ENCODE measurements at places on chromosomes 12 and 14.

DNA sequence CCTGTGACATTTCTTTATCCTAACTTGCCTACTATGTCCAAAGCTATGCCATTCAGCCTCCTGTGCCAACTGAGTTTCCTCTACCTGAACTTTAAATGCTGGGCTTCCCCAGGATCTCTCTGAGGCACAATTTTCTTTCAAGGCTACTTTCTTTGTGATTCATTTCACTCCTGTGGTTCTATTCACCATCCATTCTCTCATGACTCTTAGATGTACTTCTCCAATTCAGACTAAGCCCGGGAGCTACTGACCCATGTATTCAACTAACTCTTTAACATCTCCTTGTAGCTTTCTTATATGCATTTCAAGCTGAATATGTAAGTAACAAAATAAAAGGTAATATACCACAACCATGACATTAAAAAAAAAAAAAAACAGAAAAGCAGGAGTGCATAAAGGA lies 738.9 kb upstream of the USP15 start:
- no peak for DNase-seq

GRCh38 chr12:50971946-50972345 lies 19.6 kb downstream of the HIGD1C start:
- DNase-seq: no peak

DNA sequence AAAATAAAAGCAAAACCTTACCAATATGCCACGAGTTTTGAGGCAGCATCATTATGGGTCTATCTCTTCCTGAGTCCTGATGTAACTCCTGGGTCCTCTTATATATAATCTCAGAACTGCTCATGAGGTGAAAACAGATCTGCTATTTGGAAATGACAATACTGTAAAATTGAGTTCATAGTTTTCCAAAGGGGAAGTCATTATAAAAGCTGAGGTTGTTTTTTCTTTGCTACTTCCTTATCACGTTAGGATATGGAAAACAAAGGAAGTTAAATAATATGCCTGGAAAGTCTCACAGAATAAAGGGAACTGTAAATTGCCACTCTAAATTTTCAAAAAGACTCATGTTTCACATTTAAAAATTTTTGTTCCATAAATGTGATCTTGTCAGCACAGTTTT lies at the start of gene CD163L1:
CD163L1 (minus strand) TSS at position 78 of the 400 bp plus-strand sequence; CDS start at position 52, 26 bp downstream.
- peak; percentile 1 for DNase-seq

- DNase-seq: peak; percentile 79
Observed at GRCh38 chr14:51182131-51182565, 57.9 kb upstream of the TMX1 start.

GRCh38 chr12:91382081-91382543 lies 199.5 kb upstream of the DCN start:
- DNase-seq: peak; percentile 96

GRCh38 chr14:87935886-87936285 lies 57.1 kb downstream of the GALC start:
- no peak for DNase-seq

DNA sequence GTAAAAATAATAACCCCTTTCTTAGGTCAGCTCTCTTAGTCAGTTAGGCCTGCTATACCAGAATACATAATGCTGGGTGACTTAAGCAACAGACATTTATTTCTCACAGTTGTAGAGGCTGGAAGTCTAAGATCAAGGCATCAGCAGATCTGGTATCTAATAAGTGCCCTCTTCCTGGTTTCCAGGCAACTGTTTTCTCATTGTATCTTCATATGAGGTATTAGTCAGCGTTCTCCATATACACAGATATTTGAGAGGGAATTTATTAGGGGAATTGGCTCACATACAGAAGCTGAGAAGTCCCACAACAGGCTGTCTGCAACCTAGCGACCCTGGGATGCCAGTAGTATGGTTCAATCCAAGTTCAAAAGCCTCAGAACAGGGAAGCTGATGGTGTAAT lies 896.0 kb downstream of the GALC start:
- DNase-seq: no peak

- DNase-seq: peak; percentile 70
Observed at GRCh38 chr12:124413401-124413800, 118.5 kb downstream of the RFLNA start.

DNA sequence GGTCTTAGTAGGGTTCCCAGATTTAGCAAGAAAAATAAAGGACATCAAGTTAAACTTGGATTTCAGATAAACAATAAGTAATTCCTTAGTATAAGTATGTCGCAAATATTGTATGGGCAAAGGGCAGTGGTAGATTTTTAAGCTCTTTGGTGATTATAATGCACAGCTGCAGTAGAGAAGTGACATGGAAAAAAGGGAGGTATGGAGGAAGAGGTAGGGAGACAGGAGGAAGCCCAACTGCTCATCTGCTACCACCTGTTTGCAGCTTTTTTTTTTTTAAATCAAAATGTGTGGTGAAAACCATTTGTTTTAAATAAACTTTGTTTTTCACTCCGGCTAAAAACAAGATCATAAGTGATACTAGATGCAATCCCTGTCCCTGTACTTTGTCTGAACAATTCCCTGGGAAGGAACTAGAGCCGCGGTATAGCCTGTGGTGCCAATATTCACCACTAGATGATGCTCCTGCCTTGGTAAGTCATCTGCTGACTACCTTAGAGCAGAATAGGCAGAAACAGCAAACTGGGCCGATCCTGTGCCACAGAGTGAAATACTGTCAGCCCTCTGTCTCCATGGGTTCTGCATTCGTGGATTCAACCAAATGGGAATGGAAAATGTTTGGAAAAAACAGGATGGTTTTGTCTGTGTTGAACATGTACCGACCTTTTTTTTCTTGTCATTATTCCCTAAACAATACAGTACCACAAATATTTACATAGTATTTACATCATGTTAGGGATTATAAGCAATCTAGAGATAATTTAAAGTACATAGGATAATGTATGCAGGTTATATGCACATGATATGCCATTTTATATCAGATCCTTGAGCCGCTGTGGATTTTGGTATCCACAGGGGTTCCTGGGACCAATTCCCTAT lies 62.4 kb upstream of the PLBD1 start:
- DNase-seq: peak; percentile 72

- no peak for DNase-seq
Observed at GRCh38 chr12:7694556-7695236, 879 bp downstream of the GDF3 start.

Data from lung (tissue), 17 donors.